ENCODE measurements at places on chromosomes 5 and 9.

GRCh38 chr5:3333105-3333504, 262.5 kb upstream of the IRX1 start:
- DNase-seq, result no peak

- DNase-seq, result no peak
Observed at GRCh38 chr9:2039294-2040180, 24.4 kb downstream of the SMARCA2 start.

GRCh38 chr5:2020730-2021129, 138.0 kb upstream of the IRX4 start:
- DNase-seq, result no peak

DNA sequence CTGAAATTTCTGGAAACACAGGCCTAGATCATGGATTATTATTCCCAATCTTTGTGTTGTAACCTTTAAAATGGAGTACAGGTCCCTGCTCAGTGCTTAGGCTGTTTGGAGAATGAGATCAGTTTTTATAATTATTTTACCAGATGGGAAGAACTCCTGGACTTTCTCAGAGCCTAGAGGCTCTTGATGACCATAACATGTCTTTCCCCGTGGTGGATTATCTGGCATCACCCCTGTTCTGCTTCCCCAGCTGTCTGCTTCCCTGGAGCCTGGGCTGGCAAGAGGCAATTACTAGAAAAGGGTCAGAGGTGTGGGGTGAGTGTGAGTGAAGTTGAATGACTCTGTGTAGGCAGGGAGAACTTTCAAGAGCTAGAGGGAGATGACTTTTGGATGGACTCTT, 143.0 kb downstream of the CARTPT start:
- DNase-seq, result no peak

DNA sequence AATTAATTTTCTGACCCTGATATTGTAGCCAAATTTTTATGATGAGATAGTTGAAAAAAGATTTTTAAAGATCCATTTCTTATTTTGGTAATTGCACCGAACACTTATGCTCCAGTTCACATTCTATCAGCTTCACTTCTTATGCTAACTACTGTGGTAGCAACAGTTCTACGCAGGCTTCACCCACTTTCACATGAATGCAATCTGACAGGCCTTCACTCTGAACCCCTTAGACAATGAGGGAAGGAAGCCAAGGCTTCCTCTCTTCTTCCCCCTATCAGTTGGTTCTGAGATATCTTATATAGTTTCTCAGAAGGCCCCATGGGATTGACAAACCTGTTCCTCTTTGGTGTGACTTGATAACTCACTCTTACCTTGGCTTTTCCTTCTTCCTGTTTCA, 185.8 kb downstream of the CETN3 start:
- DNase-seq, result no peak

- no peak for DNase-seq
Observed at GRCh38 chr5:180137401-180138213, 66.0 kb upstream of the RNF130 start.

DNA sequence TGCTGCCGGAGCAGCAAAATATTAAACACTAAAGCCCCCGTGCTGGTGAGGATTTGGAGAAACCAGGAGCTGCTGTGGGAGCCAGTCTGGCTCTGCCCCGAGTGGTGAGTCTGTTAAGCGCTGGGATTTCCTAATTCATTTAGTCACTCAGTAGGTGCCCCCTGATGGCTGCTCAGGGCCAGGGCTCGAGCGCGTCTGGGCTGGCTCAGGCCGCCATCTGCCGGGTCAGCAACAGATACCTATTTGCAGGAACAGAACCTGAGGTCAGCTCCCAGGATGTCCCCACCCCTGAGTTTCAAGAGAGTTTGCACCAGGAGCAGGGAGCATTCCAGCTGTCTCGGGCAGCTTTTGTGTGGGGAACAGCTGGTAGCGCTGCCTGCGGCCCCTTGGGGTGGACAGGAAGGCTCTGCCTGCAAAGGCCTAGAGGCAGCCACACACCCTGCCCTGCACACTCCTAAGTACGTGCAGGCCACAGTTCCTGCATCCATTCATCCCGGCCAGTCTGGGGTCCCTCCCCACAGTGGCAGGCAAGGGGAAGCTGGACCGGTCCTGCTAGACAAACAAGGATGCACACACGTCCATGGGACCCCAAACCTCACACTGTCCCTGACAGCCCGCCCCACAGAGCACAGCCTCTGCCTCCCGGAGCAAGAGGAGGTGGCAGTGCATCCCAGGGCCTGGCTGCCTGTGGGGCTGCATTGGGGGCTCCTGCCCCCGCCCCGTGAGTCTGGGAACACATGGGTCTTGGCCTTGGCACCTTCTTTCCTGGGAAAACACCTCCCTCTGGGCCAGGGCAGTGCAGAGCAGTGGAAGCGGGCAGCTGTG, 83.7 kb downstream of the ADAMTS2 start:
- no peak for DNase-seq

- no peak for DNase-seq
Observed at GRCh38 chr9:103942651-103943050, 151.5 kb upstream of the SMC2 start.

DNA sequence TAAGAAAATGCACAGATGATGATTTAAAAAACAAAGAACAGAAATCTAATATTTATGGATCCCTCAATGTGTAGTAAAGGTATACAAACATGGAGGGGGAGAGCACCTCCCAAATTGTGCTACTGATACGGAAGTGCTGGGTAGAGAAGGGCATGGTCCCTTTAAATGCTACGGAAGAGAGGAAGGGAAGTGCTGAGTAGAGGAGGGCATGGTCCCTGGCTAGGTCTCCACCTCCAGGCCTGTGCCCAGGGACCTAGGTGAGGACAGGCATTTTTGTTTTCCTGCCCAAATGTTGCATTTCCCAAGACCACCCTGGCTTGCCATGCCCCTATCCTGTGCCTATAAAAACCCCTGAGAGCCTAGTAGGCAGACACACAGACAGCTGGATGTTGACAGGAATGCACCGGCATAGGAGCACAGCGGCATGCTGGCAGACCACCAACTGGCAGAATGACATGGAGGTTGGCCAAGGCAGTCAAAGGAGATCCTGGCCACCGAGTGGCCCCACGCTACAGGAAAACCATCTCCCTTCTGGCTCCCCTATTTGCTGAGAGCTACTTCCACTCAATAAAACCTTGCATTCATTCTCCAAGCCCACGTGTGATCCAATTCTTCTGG, 62.1 kb upstream of the SPDL1 start:
- DNase-seq, result no peak

- no peak for DNase-seq
Observed at GRCh38 chr5:5025774-5026408, 114.2 kb upstream of the ADAMTS16 start.

- DNase-seq, result no peak
Observed at GRCh38 chr5:66922881-66923280, 273.7 kb downstream of the CD180 start.
